ENCODE measurements at places on chromosomes 12 and 14.

DNA sequence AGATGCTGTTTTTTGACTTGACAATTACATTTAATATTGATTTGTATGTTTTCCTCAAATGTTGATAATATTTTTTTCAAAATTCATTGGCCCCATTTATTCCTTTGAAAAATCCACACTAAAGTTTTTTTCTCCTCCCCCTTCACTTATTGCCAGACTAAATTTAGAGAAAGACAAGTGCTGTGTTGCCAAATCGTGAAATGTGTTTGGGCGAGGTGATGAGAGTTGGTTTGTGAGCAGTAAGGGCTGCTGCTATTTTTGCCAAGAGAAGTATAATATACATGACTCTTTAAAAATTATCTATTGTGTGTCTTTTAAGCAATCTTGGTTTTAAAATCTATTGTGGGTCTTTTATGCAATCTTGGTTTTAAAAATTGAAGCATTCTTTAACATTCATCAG lies 188.9 kb downstream of the PPFIA2 start:
- no peak for DNase-seq

- DNase-seq = no peak
These were observed 50.2 kb downstream of the SETD3 start for GRCh38 chr14:99430491-99430890.

GRCh38 chr12:132469423-132469822 lies 20.5 kb upstream of the FBRSL1 start:
- DNase-seq = no peak

GRCh38 chr14:85475113-85475512 lies 54.8 kb upstream of the FLRT2 start:
- no peak for DNase-seq

- DNase-seq = no peak
These were observed 276.5 kb downstream of the ZFP36L1 start for GRCh38 chr14:68516342-68516741.

GRCh38 chr12:21823581-21823980 lies 49.1 kb upstream of the KCNJ8 start:
- DNase-seq = no peak

DNA sequence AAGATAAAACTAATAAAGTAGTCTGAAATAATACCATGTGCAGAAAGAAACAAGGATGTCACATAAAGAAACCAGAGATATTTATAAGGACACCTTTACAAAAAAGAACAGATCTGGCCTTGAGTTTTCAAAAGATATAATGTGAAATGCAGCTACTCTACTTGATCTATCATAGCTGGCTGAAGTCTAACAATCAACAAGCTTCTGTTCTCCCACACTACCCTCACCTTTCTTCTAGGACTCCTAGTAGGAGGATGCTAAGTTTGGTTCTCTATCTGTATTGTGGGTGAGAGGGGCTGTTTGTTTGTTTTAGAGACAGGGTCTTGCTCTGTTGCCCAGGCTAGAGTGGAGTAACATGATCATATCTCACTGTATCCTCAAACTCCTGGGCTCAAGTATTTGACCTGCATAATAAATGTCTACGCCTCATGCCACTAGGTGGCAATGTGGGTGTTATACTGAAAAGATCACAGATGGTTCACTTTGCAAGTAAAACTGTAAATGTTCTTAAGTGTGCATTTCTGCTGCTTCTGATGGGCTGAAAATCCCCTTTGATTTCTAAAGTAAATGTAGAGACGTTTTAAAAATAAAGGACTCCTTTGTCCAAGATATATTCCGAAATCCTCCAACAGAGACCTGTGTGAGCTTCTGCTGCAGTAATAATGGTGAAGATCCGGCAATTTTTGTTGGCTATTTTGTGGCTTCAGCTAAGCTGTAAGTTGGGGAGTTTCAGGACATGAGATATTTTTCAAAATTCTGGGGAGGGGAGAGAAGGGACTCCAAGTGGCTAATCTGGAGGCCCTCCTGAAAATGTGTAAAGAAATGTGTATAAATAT lies 269.3 kb downstream of the DAD1 start:
- peak; percentile 43 for DNase-seq

DNA sequence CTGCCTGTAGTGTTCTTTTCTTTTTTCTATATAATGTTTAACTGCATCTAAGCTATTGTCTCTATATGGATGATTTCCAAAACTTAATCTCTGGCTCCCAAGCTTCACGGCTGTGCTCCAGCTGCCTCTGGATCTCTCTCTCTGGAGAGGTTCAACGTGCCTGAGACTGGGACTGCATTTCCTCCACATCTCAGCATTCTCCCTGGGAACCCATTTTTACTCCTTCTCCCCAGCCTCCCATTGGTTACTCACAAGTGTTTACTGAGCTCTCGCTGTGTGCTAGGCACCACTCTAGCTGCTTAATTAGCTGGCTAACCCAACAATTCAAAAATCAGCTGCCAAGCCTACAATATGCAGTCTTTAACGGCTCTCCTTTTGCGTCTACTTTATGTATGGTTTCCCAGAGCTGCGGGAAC lies 34.7 kb downstream of the FBXL14 start:
- DNase-seq = no peak

- no peak for DNase-seq
These were observed 106.3 kb downstream of the LRIG3 start for GRCh38 chr12:58814036-58814435.

- DNase-seq = no peak
These were observed 21.5 kb downstream of the EP400 start for GRCh38 chr12:131971226-131971625.

- DNase-seq = peak; percentile 30
These were observed 43.3 kb downstream of the MMAB start for GRCh38 chr12:109529691-109530640.

GRCh38 chr12:62859321-62859737 lies 75.6 kb downstream of the PPM1H start:
- DNase-seq = no peak

- no peak for DNase-seq
These were observed 215.0 kb downstream of the SNAPC1 start for GRCh38 chr14:61977217-61977616.

DNA sequence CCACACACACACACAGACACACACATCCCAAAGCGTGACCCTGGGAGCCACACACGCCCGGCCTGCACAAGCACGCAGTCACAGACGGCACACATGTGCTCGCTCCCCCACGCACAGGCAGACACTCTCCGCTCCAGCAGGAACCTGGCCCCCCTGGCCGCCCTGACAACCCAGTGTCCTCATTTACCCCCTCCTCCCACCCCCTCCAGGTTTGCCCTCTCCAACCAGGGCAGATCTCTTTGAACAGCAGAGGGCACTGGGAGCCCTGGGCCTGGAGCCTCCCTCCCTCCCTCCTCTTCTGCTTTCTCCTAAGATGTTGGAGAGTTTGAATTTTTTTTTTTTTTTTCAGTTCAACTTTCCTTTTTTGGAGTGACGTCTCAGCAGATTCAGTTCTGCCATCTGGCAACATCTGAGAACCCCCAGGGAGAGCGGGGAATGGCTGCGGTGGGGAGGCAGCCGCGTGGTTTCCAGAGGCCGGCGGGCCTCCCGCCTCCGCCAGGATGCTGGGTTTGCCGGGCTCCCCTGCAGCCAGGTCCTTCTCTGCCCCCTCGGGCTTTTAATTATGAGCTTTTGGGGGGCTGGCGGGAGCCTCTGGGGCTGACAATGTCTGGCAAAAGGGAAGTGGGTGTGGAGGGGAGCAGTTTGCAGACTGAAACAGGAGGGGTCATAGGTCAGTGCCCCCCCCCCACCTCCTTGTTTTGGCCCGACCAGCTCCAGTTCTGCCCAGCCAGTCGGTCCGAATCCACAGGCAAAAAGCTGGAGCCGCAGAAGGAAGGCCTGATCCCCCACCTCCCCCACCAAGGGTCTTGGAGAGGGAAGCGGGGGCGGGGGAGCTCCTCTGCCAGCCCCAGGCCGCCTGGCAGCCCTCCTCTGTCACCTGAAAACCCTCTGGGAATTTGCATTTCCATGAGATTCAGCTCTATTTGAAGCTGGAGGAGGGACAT lies 1.3 kb upstream of the NCOR2 start:
- peak; percentile 83 for DNase-seq

DNA sequence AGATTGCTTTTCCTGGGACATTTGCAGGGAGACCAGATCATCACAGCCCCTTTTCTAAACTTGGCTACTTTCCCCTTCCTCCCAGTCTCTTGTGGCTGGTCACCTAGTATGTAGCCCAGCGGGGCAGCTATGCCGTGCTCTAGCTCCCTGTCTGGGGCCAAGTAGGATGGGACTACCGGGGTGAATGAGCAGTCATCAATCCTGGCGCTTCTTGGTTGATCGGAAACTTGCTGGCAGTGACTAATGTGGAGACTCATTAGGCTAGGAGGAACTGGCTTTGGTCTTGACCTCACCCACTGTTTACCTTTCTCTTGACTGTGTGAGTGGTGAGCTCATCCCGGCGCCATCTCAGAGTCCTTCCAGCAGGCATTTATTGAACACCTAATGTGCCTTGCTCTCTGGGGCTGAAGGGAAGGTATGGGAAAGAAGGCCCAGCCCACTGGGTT lies 15.9 kb downstream of the PLEKHG3 start:
- DNase-seq = no peak

GRCh38 chr14:29842228-29842627 lies 85.4 kb downstream of the PRKD1 start:
- DNase-seq = no peak

GRCh38 chr12:72610342-72610741 lies 338.2 kb downstream of the TRHDE start:
- no peak for DNase-seq

- no peak for DNase-seq
These were observed 44.2 kb upstream of the EMP1 start for GRCh38 chr12:13152281-13152680.

DNA sequence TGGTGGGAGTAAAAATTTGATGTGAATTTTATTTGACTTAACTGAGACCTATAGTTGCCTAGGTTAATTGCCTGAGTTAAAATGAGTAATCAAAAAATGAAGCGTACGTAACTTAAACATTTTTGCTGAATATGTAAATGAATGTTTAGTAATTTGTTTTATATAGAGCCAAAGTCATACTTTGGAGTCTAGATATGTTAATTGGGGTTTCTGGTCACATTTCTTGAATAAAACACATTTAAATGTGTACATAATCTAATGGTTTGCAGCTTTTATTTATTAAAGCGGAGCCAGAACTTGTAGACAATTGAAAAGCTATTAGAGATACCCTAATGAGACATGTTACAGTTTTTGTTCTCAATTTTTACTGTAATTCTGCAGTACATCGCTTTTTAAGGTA lies 71.2 kb downstream of the AEBP2 start:
- no peak for DNase-seq

GRCh38 chr14:104968541-104969401 lies 9.4 kb downstream of the AHNAK2 start:
- no peak for DNase-seq

GRCh38 chr12:92796650-92797049 lies 93.9 kb downstream of the PLEKHG7 start:
- no peak for DNase-seq

DNA sequence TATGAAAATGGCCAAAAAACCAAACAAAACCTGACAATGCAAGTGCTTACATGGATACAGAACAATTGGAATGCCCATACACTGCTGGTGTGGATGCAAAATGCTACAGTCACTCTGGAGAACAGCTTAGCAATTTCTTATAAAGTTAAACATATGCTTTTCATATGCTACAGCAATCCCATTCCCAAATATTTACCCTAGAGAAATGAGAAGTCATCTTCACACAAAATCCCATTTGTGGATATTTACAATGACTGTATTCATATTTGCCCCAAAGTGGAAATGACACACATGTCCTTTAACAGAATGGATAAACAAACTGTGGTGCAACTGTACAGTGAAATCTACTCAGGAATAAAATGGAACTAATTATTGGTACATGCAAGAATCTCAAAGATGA lies 20.4 kb downstream of the SAV1 start:
- DNase-seq = no peak

DNA sequence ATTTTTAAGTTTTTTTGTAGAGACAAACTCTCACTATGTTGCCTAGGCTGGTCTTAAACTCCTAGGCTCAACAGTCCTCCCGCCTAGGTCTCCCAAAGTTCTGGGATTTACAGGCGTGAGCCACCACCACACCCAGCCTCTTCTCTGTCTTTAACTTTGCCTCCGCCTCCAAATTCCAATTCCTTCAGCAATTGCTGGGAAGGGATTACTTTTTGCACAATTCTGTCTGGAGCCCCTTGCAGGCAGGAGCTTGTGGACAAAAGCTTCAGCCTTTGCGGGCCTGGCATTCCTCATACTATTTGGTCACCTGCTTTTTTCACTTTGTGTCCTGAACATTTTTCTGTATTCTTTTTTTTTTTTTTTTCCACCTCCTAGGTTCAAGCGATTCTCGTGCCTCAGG lies 26.0 kb downstream of the SH2B3 start:
- DNase-seq = no peak

GRCh38 chr12:129886541-129886940 lies 17.3 kb downstream of the TMEM132D start:
- DNase-seq = no peak

DNA sequence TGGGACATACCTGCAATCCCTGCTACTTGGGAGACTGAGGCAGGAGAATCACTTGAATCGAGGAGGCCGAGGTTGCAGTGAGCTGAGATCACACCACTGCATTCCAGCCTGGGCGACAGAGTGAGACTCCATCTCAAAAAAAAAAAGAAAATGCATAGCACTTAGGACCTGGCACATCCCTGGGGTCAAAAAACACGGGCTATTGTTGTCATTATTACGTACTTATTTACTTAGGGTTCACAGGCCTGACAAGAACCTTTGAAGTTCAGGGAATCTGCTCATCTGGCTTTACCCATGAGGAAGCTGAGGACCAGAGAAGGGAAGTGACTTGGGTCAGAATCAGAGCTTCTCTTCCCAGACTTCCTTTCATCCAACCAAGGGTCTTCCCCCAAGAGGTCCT lies 35.2 kb downstream of the SMUG1 start:
- DNase-seq = no peak

DNA sequence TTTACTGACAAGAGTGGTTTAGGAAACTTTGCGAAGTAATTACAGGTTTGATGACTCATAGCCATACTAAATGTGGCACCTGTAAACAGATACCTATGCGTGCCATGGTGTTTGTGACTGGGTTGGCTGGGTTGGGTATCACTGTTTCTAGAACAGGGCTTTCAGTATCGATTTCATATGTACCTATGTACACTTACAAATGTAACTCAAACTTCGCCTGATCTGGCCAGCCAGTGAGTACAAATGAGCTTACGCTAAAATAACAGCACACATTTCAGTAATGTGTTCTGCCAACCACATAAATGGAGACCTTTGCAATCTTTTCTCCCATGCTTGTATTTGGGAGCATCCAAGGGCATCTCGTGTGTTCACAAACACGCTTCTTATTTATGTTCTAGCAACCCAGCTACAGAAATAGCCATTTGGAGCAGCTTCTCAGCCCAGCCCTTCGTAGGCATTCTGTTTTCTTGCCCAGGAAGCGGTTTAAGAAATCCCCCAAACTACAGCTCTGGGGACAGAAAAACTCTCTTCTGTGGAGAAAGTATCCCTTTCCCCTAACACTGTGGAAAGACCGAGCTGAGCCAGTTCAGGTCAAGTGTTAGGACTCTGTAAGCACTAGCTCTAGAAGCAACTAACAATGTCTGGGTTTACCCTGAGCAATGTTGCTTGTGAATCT lies 42.3 kb upstream of the MDM1 start:
- DNase-seq = no peak

DNA sequence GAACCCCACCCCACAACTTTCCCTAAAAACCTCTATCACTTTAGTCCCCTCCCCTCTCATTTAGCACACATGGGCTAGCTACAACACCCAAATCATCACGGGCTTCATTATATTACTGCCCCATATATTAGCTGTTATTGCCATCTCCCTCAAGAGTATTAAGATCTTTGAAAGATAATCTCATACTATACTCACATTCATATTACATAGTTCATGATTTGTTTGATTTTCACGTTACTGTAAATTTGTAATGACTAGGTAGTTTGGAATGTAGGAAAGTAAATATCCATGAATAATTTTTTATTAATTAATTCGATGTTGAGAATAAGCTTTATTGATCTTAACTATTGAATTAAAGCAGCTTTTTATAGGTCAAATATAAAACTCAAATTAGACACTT lies 7.9 kb downstream of the DICER1 start:
- DNase-seq = no peak
